OCI-LY7 (cell line): ENCODE measurements at places on chromosomes 2 and 18. TPM values are rescaled to one million over a fixed set of nuclear protein-coding genes. Genes with fewer than 3 reads are reported as not detected.

RUFY4 gene
- not detected in 2 replicates for total RNA-seq

GRCh38 chr2:162230761-162231160 is 12.5 kb downstream of the FAP start:
- no peak for DNase-seq

DNA sequence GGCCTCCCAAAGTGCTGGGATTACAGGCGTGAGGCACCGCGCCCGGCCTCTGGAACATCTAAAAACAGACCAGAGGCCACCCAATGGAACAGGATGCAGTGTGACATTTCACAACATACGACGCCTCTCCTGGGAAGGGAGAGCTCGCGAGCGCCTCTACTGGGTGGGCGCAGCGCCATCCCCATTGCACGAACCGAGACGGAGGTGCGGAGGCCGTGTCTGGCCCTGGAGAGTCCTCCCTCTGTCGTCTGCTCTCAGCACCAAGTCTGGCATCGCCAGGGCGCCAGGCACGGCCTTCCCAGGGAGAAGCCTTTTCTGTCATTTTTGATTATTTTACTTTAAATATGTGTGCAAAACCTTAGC is 9.4 kb upstream of the GBX2 start:
- no peak for DNase-seq

DNA sequence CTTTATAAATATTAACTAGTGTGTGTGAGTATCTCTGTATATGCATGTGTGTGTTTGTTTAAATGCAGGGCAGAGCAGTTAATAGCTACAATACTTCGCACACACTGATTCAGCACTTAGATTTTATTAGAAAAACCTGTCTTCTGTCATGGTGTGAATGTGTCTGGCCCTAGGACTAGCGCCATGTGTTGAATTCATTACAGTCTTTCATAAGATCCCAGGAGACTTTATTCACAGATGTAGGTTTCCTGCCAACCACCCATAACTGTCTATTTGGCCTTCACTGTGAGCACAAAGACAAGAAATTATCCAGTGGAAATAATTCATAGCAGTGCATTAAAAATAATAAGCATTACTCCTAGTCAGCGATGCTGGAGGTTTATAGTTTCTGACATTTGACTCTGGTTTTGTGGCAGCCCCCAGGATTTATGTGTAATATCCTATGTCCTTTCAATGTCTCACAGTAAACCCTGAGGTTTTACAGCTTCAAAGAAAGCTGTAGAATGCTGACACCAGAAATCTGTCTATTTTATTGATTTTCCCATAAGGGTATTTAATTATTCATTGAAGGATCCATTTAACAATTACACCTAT is 93.9 kb downstream of the ZNF804A start:
- DNase-seq = peak; percentile 44

DNA sequence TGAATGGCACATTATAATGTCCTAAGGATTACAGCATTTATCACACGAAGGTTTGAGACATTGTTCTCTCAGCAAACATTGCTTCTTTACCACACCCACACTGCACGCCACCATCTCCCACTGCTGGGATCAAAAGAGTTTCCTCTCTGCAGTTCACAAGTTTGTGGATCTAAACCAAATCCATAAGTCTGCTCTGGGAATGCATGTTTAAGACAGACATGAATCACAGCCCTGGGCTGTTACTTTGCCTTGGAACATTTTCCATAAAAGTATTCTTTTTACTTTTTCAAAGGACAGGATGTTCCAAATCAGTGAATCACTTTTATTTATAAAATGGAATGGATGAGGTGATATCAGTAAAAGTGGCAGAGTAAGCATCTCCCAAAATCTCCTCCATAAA is 36.1 kb downstream of the STPG4 start:
- DNase-seq = no peak

- DNase-seq = no peak
Measured at GRCh38 chr2:109478906-109479493, 134.8 kb downstream of the SEPTIN10 start.

- DNase-seq = no peak
Measured at GRCh38 chr2:202717598-202718310, 83.0 kb downstream of the FAM117B start.

GRCh38 chr2:177282181-177282641 is 17.7 kb upstream of the NFE2L2 start:
- no peak for DNase-seq

DNA sequence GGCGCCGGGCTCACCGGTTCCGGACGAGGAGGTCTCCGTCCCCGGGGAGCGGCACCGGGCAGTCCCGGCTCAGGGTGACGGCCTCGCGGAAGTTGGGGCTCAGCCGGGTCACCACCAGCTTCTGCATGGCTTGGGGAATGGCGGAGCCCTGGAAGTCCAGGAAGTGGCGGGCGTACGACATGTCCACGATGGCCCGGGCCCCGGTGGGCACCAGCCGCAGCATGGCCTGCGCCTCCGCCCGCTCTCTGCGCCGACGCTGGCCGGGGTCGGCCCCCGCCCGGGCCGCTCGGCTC is 157 bp downstream of the PTGR3 start:
- DNase-seq = no peak
